ENCODE measurements at places on chromosomes 16 and 17.

GRCh38 chr17:32757963-32758362 is 119.0 kb downstream of the MYO1D start:
- DNase-seq: no peak

GRCh38 chr16:69796285-69797118 is 34.4 kb downstream of the WWP2 start:
- DNase-seq: peak; percentile 82

GRCh38 chr16:31474173-31474714 is 2.3 kb downstream of the TGFB1I1 start:
- DNase-seq: peak; percentile 96

GRCh38 chr17:82436601-82437324 is 13.8 kb downstream of the CYBC1 start:
- no peak for DNase-seq

DNA sequence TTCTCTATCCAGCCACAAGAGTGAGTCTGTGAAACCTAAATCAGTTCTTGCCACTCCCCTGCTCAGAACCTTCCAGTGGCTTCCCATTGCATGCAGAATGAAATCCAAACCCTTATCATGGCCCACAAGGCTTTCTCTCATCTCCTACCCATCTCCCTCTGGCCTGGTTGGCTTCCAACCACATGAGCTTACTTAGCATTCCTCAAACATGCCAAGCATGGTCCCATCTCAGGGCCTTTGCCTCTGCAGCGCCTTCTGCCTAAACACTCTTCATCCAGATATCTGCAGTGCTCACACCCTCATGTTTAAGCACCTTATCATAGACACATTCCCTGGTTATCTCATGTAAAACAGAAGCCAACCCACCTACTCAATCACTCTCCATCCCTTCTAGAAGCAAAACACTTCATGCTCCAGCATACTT is 15.5 kb downstream of the TK2 start:
- no peak for DNase-seq

- no peak for DNase-seq
Measured at GRCh38 chr16:19430345-19430744, 12.7 kb downstream of the TMC5 start.

GRCh38 chr17:58415371-58416055 is 1.8 kb downstream of the RNF43 start:
- DNase-seq: no peak

DNA sequence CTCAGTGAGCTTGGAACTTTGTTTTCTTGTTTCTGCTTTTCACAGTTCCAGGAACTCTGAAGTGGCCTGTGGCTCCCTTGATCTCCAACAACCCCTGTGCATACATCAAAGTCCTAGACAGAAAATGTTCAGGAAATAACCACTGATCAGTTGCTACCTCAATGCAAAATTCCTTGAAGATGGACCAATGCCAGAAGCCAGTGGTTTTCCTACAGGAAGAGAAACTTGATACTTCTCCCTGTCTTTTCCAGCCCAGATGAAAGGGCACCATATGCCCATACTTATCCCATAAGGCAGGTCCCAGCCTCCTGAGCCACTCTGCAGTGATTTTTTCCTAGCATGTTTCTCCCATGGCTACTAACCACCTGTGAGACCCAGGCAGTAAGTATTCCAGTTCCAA is 12.3 kb upstream of the CDRT4 start:
- DNase-seq: peak; percentile 54

GRCh38 chr16:9033125-9033830 is 58.2 kb upstream of the HAPSTR1 start:
- peak; percentile 78 for DNase-seq

- DNase-seq: no peak
Measured at GRCh38 chr16:56365552-56365951, 59.8 kb downstream of the AMFR start.
